RWPE2 (cell line): ENCODE measurements at places on chromosomes 2 and 18.

DNA sequence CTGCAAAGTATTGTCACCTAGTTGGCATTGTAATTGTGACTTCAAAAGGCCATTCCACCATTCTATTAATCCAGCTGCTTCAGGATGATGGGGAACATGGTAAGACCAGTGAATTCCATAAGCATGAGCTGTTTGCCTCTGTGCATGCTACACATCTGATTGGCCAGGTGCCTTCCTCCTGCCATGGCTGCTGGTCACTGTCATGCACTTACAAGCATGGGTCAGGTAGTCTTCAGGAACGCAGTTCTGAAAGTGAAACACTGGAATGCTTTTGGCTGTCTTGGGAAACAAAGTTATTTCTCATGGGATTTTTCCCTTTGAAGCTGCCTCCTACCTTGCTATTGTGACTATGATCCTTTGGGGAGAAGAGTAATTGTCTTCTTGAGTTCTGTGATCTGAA lies 267.6 kb downstream of the GBX2 start:
- DNase-seq, result no peak

- no peak for DNase-seq
Measured at GRCh38 chr2:106094131-106094841, 99.8 kb downstream of the UXS1 start.

GRCh38 chr2:62178741-62179271 lies 17.1 kb upstream of the B3GNT2 start:
- no peak for DNase-seq

DNA sequence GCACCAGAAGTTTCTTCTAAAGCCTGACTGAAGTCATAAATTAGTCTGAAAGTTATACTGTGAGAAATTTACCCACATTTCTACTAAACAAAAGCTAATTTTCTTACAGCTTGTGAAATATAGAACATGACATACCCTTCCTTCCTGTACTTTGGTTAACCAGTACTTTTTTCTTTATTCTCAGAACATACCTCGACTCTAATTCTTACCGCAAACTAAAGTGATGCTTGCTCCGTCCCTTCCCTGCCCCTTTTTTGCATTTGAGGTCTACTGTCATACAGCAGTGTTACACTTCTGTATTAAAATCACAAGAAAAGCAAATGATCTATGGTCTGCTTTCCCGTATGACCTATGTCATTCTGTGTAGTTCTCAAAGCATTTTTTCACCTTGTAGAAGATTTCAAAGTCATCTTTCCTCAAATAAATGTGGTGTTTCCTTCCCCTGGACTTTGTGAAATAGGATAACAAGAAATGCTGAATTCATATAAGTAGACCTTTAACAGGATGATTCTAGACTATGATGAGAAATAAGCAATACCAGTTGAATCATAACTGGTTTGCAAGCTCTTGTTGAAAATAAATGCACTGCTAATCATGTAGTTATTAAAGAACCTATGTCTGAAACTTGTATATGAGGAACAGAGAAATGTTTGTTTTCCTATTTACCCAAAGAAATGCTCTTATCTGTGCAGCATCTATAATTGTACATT lies 30.4 kb downstream of the CYTIP start:
- DNase-seq, result no peak

GRCh38 chr2:112310906-112311305 lies 35.5 kb downstream of the ZC3H6 start:
- no peak for DNase-seq

GRCh38 chr2:12852135-12852534 lies 135.4 kb downstream of the TRIB2 start:
- DNase-seq, result no peak
